Left lung (tissue), 14 donors: ENCODE measurements at places on chromosomes 7 and 10. TPM values are rescaled to one million over a fixed set of nuclear protein-coding genes. Genes with fewer than 3 reads are reported as not detected.

Gene C10orf88
- total RNA-seq: 5.9 TPM

Gene VWA2
- total RNA-seq: 18.9 TPM

Gene RAPGEF5
- total RNA-seq: 64.6 TPM

Gene IKZF1
- total RNA-seq: 50.2 TPM

Gene TRPV6
- 1.1 TPM for total RNA-seq

Gene RBP3
- not detected for total RNA-seq

Gene AGAP9
- total RNA-seq: 6.3 TPM

Gene AGBL3
- 3.4 TPM for total RNA-seq

Gene GPC2
- 2.5 TPM for total RNA-seq

Gene FIS1
- 148 TPM for total RNA-seq

- no peak for DNase-seq
Observed at GRCh38 chr10:4334015-4334414, 492.0 kb upstream of the AKR1E2 start.

DNA sequence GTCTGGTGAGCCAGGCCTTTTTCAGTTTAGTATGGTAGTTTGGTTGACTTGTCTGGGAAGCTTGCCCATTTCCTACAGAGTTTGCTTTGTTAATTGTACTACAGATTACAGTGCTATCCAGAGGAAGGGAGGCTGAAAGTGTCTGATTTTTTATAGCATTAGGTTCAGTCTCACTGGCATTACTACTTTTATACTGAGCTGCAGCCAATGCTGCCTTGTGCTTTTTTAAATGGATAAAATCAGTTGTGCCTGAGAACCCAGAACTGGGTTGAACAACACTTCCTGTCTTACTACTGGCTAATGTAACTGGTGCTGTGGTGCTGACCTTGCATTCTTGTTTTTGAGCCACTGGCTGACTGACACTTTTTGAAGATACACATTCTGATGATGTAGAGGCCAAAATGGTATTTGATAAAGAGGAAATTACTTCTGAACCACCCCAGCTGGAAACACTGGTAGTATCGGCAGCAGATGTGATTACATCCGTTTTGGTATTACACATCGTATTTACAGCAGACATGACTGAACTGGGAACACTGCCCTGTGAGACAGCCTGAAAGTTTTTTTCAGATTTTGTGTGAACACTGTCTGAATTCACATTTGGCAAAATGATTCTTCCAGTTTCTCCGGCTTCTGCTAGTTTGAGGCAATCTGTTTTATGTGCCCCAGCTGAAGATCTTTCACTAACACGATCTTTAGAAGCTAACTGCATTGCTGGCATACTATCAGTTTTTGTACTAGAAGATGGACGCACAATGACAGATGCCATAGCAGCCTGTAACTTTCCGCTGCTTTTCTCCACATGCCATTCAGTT, 74.1 kb downstream of the NRBF2 start:
- no peak for DNase-seq

- no peak for DNase-seq
Observed at GRCh38 chr7:38198366-38198765, 20.3 kb downstream of the STARD3NL start.

DNA sequence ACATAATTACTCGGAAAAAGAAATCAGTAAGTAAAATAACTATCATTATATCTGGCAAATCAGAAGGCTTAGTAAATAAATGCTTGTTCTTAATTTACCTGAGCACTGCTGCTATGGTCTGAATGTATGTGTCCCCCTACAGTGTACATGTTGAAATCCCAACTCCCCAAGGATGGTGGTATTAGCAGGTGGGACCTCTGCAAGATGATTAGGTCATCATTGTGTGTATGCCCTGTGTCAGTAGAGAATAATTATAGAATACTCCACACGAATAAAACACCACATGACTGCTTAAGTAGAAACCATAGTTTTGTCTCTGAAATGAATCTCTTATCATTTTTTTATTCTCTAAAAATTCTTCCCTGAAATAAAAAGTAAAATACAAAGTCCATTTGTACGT, 101.6 kb downstream of the RNF133 start:
- DNase-seq: no peak

DNA sequence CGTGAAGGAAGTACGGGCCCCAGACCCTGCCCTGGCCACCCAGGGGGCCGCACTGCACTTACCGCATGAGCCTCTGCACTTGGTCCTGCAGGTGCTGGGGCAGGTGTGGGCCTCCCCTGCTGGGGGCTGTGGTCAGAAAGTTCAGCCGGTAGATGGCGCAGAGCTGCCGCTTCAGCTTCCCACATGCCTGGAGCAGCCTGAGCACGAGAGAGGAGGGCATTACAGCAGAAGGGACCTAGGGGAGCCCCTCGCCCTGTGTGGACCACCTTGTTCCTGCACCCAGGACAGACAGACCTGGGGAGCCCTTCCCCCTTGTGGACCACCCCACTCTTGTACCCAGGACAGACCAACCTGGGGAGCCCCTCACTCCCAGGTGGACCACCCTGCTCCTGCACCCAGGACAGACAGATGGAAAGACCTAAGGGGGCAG, 8.7 kb upstream of the PYROXD2 start:
- DNase-seq: no peak

DNA sequence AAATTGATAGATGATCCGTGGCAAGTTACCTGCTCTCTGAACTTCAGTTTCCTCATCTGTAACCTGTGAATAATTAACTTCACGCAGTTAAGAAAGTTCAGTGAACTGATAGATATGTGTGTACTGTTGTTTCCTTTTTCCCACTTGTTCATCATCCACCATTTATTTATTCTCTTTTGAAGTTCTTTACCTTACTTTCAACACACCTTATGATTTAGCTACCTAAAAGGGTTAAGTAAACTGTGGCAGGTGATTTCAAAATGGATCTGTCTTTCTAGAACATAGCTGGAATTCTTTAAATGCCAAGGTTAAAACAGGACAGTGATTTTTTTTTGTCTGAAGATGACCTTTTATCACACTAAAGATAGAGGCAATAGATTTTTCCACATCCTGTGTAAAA, 27.4 kb upstream of the MALRD1 start:
- no peak for DNase-seq

- DNase-seq: no peak
Observed at GRCh38 chr10:118912961-118913600, 116.4 kb upstream of the NANOS1 start.

GRCh38 chr10:127193125-127193524, 3.3 kb downstream of the INSYN2A start:
- no peak for DNase-seq

GRCh38 chr7:137647905-137648565, 198.7 kb downstream of the DGKI start:
- DNase-seq: no peak

- DNase-seq: peak; percentile 69
Observed at GRCh38 chr10:132187430-132188138, 836 bp downstream of the DPYSL4 start.

DNA sequence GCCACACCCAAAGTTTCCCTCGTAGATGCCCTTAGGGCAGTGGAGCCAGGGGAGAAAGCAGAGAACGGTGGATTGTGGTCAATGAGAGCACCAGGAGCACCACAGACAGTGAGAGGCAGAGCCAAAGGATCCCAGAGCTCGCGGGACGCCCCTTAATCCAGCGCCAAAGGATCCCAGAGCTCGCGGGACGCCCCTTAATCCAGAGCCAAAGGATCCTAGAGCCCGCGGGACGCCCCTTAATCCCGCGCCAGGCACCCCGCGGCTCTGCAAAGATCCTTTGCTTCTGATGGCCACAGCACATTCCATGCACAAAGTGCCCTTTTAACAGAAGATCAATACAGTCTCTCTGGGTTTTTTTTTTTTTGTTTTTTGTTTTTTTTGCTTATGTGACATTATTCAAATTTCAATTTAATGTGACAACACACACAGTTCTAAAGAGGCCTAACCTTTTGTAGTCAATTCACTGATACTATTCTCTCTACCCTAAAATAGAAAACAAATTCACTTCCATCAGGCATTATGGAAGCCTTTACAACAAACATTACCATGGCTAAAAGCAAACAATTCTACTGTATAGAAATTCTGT, 52.9 kb upstream of the NCAPG2 start:
- no peak for DNase-seq

- DNase-seq: no peak
Observed at GRCh38 chr7:11480143-11480542, 351.9 kb downstream of the THSD7A start.

DNA sequence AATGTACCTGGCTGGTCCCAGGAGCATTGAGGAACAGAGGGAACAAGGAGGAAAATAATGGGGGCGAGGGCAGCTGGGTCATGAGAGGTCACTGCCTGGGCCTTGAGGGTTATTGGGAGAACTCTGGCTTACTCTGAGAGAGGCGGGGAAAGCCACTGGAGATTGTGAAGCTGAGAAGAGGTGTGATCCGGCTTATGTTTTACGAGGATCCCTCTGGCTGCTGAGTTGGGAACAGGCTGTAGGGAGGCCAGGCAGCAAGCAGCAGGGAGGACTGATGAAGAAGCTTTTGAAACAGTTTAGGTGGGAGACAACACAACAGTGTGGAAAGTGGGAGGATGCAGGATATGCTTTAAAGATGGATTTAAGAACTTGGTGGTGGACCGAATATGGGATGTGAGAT, 87.3 kb downstream of the FANK1 start:
- no peak for DNase-seq

DNA sequence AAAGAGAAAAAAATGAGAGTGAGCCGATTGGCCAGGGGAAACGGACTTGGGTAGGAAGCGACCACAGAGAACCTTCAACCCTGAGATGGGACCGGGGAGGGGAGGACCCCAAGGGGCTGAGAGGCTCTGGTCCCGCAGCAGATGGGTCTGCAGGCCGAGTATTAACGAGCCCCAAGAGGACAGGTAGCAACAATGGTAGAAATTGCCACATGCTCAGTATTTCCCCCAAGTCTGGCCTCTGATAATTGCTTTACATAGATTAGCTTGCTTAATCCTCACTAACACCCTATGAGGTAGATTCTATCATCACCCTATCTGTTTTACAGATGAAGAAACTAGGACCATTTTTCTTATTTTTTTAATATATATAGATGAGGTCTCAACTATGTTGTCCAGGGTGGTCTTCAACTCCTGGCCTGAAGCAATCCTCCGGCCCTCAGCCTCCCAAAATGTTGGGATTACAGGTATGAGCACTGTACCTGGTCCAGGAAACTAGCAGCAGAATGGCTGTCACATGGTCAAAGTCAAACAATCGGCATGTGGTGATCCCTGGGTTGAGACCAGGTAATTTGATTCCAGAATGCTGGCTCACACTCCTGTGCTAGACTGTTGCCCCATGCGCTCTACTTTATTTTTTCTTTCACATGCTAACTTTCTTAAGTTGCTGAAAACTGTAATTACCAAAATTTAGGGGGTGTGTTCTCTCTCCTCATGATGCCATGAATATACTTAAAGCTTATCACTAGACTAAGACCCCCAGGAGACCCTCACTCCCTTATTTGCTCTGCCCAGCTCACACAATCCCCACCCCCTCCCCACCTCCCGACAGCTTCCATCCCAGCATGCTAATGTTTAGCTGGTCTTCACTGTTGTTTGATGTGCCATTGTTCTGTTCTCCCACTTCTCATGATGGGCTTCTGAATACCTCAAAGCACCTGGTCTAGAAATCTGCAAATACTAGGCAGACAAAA, 67.9 kb upstream of the AFAP1L2 start:
- no peak for DNase-seq

GRCh38 chr10:58967551-58968388, 208.7 kb upstream of the PHYHIPL start:
- DNase-seq: peak; percentile 8

DNA sequence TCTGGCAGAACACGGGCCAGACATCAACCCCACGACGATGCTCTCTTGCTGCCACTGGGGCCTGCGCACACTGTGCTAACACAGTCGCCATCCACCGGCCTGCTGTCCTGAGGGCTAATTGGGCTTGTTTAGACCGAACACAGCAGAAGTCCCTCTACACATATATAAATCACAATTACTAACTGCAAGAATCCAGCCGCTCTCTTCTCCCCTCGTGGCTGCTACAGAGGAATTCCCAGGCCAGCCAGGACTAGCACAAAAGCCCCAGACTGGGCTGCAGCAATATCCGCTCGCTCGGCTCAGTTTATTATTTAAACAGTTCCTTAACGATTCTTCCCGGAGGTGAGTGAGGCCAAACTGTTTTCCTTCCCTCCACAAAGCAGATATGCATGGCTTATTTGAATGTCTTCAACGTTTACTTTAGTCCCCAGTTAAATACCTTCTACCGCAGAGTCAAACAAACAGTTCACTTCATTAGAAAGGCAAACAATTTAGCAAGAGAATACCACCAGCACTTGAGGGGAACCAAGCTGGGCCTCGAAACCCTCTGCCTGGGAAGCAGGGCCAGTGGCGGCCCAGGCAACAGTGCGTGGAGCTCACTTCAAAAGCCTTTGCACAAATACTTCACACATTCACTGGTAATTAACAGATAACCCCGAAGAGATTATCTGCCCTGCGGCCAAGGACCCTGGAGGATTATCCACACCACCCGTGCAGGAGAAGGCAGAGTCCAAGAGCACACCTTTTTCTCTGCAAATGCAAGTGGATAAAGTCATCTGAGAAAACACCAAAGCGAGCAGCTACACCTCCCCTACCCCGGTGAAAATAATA, 145.3 kb downstream of the GLI3 start:
- no peak for DNase-seq

- DNase-seq: no peak
Observed at GRCh38 chr7:99221866-99222265, 14.0 kb upstream of the KPNA7 start.

- DNase-seq: no peak
Observed at GRCh38 chr7:137879357-137880158, 32.8 kb upstream of the DGKI start.

- no peak for DNase-seq
Observed at GRCh38 chr10:93742633-93743349, 14.9 kb upstream of the LGI1 start.
